ENCODE measurements at places on chromosomes 7 and 10.

GRCh38 chr7:15607529-15608210 is 45.9 kb upstream of the AGMO start:
- no peak for DNase-seq

DNA sequence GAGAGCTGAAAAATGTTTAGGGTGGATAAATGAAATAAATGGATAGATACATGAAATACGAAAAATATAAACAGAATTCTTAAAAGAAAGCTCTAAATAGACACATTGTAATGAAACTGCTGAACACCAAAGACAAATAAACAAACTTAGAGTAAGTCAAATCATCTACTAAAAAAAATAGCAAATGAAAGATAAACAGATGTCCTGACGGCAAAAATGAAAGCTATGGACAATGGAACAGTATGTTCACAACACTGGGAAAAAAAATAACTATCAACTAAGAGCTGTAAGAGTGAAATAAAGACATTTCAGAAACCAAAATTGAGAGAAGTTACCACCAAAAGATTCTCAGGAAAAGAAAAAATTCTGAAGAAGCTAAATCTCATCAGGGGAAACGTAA is 106.1 kb downstream of the SGMS1 start:
- no peak for DNase-seq

- no peak for DNase-seq
Measured at GRCh38 chr7:26321435-26321834, 29.8 kb downstream of the SNX10 start.

DNA sequence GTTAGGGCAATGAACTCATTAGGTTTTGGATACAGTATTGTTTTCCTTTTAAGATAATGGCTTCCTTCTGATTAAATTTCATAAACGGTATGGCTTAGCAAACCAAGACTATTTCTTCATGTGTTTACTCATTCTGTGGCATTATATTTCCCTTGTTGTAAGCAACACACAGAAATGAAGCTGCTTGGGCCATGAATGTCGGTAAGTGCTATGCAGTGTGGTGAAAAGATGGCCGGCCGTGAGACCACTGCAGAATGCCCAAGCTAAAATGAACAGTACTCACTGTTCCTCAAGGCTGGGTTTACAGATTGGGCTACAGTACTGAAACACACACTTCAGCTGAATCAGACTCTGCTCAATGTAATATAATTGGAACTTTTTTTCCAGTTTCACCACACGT is 8.1 kb downstream of the APBB1IP start:
- DNase-seq = no peak

DNA sequence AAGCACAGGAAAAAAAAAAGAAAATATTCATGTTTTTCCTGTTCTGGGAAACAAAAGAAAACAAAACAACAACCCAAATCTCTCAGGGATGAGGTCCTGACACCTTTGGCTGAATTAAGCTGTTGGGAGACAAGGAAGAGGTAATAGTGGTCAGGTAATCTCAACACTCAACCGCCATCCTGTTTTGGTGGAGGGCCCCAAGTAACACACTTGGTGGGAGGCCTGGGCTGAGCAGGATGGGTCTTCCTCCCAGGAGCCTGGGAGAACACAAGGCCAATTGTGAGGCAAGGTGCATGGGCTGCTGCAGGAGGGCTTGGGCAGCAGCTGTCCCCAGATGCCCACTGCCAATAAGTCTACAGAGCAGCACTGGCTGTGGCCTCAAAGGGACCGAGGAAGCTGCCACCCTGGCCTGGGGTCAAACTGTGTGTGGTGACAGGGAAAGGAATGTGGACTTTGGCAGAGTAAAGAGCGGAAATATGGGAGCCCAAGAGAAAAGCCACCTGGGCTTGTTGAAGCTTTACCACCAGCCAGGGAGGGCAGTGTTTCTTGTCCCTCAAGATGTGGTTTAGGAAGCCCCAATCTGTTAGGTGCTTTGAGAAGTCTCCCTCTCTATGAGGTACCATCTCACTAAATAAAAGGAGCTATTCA is 93.5 kb upstream of the SLC25A13 start:
- no peak for DNase-seq
